ENCODE measurements at places on chromosomes 1 and 21. TPM values are rescaled to one million over a fixed set of nuclear protein-coding genes. Genes with fewer than 3 reads are reported as not detected.

GRCh38 chr1:227766015-227766634 is 30.9 kb downstream of the SNAP47 start:
- peak; percentile 12 for ATAC-seq

GRCh38 chr1:37438037-37438868 is 36.1 kb upstream of the ZC3H12A start:
- no peak for ATAC-seq

DNA sequence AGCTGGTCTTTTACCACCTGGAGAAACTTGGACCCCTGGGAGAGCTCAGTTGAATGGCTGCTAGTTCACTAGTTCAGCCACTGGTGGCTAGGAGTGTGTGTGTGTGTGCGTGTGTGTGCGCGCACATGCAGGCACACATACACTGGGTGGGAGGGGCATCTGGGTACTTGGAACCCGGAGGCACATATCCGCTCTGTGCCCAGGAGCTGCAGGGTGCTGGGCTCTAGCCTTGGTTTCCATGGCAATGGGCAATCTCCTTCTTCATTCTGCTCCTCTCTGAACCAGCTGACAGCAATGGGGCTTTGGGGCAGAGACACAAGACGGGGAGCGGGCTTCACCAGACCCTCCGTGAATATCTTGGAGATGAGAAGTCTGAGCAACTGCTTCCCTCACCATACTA is 87.1 kb upstream of the DISP3 start:
- no peak for ATAC-seq

GRCh38 chr1:167528057-167528728 is 9.9 kb upstream of the CD247 start:
- ATAC-seq = no peak

GRCh38 chr1:42211224-42211623 is 46.7 kb upstream of the GUCA2A start:
- no peak for ATAC-seq

DNA sequence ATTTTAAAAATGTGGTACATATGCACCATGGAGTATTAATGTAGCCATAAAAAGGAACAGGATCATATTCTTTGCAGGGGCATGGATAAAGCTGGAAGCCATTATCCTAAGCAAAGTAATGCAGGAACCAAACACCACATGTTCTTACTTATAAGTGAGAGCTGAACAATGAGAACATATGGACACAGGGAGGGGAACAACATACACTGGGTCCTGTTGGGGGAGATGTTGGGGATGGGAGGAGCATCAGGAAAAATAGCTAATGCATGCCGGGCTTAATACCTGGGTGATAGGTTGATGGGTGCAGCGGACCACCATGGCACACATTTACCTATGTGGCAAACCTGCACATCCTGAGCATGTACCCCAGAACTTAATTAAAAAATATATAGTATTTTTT is 352.5 kb upstream of the KAZN start:
- ATAC-seq = no peak

GRCh38 chr1:24075946-24076345 is 36.0 kb downstream of the MYOM3 start:
- ATAC-seq = no peak

- ATAC-seq = peak; percentile 40
Measured at GRCh38 chr1:110060034-110060661, 10.3 kb downstream of the ALX3 start.

- ATAC-seq = no peak
Measured at GRCh38 chr21:35469498-35469897, 420.4 kb upstream of the RUNX1 start.

DNA sequence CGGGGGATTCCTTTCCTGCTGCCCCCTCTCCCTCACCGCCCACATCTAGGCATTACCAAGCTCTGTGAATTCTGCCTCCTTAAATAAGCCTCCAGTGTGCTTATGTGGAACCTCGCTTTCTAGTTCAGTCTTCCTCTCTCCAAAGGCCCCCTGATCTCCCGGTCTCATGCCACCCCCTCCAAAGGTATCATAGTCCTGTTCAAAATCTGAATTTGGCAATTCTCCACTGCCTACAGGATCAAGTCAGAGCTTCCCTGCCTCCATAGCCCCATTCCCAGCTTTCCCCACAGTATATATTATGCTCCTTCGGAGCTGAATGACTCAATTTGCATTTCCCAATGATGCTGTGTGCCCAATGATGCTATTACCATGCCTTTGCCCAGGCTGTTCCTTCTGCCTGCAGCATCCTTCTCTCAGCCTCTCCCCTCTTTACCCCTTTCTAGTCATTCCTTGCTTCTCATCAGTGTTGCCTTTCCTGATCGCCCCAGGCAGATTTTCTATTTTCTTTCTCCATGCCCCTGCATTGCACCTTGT is 1.7 kb downstream of the AZIN2 start:
- no peak for ATAC-seq

GRCh38 chr1:76830373-76830772 is 36.9 kb upstream of the ST6GALNAC5 start:
- ATAC-seq = no peak

DNA sequence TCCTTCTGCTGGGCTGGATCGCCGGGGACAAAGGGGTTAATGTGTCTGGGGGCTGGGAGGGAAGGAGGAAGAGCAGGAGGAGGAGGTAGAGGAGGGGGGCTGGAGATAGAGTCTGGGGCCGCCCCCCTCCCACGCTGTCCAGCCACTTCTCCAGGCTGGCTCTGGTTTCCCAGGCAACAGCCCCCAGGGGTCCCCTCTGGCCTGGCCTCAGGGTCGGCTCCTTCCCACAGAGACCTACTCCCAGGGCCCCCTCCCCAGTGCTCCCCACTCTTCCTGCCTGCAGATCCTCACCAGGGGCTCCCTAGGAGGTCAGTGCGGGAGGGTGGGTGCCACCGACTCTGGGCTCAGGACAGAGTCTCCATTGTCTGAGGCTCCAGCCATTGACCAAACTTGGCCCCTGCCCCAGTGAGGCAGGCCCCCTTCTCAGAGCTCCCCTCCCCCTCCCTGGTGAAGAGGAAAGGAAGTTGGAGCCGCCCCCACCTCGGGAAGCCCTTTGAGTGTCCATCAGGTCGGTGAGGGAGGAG is 34.1 kb downstream of the ARHGEF10L start:
- ATAC-seq = no peak

GRCh38 chr1:225554216-225554812 is 98.6 kb downstream of the ENAH start:
- no peak for ATAC-seq

- peak; percentile 26 for ATAC-seq
Measured at GRCh38 chr1:41695118-41695745, 210.7 kb upstream of the EDN2 start.

- ATAC-seq = no peak
Measured at GRCh38 chr21:43188592-43189210, 19.9 kb downstream of the CRYAA start.

DNA sequence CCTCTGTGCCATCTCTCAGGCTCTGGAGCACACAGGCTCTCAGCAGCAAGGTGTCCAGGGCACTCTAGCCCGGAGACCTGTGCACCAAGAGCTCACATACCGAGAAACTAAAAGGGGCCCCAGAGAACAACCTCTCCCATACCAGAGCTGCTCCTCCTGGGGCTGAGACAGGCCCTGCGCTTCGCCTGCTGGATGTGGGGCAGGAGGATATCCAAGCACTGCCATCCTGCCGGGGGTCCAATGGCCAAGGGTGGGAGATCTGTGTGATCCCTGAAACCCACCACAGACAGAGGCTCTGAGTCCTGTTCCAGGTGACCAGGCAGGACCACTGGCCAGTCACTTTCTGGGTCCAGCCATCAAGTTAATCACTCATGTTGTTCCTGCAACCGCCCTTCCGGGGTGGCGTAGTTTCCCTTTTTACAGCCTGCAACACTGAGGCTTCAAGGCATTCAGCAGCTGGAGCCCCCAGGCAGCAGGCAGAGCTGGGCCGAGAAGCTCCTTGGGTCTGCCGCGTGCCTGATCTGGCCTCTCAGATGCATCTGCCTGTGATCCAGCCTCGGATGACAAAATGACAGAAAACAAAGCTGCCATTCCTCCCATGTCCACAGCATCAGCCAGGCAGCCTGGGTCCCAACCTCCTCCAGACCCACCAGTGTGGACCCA is 36.7 kb upstream of the ACTRT2 start:
- no peak for ATAC-seq

DNA sequence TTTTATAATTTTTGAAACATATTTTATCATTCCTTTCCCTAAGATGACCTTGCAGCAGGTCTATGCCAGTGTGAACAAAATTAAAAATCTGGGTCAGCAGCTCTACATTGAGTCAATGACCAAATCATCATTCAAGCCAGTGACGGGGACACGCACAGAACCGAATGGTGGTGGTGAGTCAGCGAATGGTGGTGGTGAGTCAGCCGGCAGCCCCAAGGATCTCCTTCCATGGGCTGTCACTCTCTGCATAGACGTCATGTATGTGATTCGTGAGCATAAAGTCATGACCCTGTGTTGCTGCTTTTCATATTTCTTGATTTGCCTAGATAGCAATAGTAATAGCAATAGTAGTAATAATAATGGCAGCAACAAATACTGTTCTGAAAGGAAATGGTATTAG is 26.3 kb downstream of the PER3 start:
- ATAC-seq = peak; percentile 89

- no peak for ATAC-seq
Measured at GRCh38 chr1:84876353-84876752, 16.7 kb downstream of the LPAR3 start.

DNA sequence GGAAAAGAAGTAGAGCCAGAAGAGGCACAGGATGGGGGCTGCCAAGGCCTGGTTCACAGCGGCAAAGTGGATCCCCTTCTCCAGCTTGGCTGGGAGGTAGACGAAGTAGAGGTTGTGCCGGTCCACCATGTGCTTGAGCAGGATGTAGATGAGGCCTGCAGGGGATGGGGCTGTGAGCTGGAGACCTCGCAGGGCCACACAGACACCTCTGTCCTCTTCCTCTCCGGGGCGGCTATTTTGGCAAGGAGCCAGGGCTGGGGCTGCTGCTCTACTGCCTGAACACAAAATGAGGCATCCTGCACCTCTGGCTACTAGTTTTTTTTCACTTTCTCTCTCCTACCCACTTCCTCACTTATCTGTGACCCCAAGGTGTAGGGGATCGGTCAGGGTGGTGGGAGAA is 32.3 kb downstream of the TMEM63A start:
- ATAC-seq = no peak

GRCh38 chr1:58809325-58810010 is 25.6 kb upstream of the JUN start:
- peak; percentile 73 for ATAC-seq

- ATAC-seq = no peak
Measured at GRCh38 chr1:243216741-243217140, 38.3 kb downstream of the CEP170 start.

- peak; percentile 59 for ATAC-seq
Measured at GRCh38 chr1:89499320-89499719, 25.3 kb upstream of the LRRC8B start.

DNA sequence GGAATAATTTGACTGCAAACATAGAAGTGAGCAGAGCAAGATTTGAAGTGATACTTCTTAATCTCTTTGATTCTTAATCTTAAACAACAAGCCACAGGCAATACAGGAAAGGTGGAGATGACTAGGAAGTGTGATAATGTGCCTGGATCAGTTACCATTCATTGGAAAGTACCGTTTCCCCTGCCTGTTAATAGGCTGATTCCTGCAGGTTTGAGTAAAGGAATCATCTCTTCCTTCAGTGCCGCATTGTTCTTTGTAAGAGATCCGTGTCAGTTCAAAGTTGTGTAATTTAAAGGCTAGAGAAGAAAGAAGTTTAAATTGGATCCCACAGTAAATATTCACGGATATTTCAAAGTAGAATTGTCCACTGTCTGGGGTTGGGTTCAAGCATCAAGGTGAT is 43.5 kb upstream of the BCL10 start:
- ATAC-seq = peak; percentile 51

- no peak for ATAC-seq
Measured at GRCh38 chr1:57722285-57722978, 298.6 kb upstream of the DAB1 start.

DNA sequence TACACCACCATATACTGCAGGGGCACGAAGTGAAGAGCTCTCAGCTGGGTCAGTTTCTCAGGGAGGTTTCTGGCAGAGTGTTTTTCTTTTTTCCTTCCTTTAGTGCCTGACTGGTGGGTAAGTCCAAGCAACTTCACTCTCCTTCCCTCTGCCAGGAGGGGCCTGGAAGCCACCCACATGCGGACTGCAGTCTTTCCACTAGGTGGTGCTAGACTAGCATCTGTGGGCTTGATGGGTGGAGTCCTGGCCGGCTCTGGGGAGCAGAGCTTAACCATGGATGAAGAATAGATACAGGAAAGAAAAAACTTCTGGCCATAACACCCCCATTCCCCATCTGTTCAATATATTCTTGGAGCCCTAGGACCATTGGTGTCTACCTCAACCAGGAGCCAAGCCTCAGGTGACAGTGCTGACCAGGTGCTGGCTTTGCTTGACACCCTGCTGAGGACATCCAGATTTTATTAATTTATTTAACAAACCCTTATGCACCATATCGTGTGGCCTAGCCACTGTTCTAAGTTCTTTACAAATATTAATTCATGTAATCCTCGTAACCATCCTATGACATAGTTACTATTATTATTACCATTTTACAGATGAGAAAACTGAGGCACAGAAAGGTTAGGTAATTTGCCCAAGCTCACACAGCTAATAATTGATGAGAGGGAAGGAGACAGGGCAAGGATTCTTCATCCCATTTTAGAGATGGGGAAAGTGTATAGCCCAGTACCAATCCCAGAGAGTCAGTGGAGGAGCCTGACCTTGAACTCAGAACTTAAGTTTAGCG is 126.7 kb upstream of the CSF3R start:
- ATAC-seq = peak; percentile 74

DNA sequence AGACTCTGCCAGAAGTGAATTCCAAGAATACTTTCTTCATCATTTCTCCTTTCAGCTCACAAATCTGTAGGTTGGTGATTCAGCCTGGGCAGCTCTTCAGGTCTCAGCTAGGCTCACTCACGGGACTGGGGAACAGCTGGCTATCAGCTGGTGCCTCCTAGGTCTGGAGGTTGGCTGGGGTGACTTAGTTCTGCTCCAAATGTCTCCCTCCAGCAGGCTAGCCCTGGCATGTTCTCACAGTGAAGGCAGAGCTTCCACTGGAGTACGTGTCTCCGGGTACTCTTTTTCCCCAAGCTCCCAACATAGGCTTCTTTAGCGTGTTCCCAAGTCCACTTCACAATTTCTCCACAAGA is 12.5 kb upstream of the VAMP4 start:
- ATAC-seq = peak; percentile 79

The DNALI1 gene
- total RNA-seq = 0.16 TPM

The GUCA2B gene
- not detected for total RNA-seq

The CD1E gene
- not detected for total RNA-seq

The ANGPTL7 gene
- not detected for total RNA-seq

The CPLANE2 gene
- total RNA-seq = 11.4 TPM

The OLFML3 gene
- total RNA-seq = 1.6 TPM

The OR2AK2 gene
- not detected for total RNA-seq

The PRR9 gene
- not detected for total RNA-seq

Data from esophagus mucosa (tissue), 1 donor.